ENCODE measurements at places on chromosomes 7 and 10.

GRCh38 chr10:24680647-24681524 lies 42.8 kb downstream of the ARHGAP21 start:
- peak; percentile 24 for DNase-seq

- peak; percentile 30 for DNase-seq
These were observed 1.1 kb upstream of the GNAI1 start for GRCh38 chr7:80133361-80134114.

- peak; percentile 29 for DNase-seq
These were observed 92.7 kb downstream of the LSMEM1 start for GRCh38 chr7:112573302-112574039.

- peak; percentile 46 for DNase-seq
These were observed 290.7 kb downstream of the KLF6 start for GRCh38 chr10:3494131-3494837.

DNA sequence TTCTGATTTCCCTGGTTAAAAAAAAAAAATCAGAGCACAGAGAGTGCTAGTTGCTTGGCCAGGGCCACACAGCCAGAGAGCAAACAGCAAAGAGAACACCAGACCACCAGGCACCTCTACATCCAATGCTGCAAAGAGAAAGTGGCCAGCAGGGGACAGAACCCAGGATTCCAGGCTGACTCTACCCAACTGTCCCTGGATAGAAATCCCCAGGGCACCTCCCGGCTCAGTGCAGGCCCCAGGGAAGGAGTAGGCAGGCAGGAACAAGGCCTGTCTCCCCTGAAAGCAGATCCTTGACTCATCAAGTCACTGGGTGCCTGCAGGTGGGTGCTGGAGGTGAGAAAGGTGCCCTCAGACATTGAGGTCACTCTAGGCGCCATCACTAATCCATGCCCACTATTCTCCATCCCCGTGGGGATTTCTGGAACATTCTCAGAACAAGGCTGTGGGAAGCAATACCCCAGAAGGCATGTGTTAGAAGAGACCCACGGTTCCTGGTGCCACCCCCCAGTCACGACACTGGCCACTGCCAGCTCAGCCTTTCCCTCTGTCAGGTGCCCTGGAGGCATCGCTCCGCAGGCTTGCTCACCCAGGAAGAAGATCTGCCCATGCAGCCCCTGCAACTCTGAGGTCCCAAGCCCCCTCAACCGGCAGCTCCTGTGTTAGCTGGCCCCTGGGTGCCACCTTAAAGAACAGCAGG lies 154.8 kb downstream of the GRID1 start:
- DNase-seq = no peak

- no peak for DNase-seq
These were observed 21.4 kb downstream of the CADPS2 start for GRCh38 chr7:122864838-122865237.

DNA sequence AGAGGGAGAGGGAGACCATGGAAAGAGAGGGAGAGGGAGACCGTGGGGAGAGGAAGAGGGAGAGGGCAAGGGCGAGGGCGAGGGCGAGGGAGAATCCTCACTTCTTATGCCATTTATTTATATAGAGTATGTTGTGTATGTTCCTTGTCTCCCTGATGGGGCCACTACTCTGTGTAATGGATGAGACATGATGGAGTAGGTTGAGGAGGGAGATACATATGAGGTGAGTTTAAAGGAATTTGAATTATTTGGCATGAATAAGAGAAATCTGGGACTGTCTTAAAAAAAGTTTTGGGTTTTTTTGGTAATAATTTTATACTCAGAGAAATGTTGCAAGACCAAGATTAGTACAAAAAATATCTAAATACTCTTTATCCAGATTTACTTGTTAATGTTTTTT lies 20.1 kb downstream of the CCSER2 start:
- DNase-seq = peak; percentile 56

DNA sequence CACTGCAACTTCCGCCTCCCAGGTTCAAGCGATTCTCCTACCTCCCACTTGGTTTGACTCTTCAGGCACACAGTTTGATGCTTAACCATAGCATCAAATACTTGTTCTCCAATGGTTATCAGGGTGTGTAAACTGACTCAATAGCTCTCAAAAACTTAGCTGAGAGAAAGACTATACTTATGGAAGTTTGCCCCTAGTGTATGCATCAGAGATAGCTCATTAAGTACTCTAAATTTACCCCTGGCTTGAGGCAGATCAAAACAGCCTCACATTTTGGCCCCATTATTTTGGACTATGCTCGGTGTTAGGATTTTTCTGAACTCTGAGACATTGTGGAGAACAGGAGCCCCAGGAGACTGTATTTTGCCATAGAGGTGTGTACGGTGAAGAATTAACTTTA lies 40.8 kb upstream of the SLC35B4 start:
- no peak for DNase-seq

DNA sequence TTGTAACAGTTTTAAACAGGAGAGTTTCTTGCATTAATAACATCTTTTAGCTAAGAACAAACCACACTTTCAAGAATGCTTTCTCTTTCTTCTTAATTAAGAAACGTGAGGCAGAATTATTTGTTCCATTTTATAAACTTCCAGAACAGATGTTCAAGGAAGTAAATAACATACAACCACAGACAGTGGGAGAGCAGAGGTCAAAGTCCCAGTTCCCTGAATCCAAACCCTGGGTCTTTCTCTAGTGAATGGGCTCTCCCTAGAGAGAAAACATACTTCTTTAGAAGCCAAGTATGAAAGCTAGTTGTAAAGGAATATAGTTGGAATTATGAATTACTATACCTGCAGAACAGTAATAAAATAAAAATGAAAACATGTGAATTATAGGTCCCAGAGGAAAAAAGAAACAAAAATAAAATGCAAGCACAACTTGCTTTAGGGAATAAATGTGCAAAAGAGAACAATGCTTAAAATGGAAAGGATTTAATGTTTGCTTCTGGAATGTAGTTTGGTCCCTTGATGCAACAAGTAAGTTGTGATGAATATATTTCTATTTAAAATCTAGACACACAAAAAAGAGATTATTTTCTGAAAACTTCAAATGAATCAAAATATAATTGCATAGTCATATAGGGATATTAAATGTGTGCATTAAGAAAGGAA lies 6.0 kb downstream of the OR6B1 start:
- DNase-seq = no peak

GRCh38 chr7:77687747-77688144 lies 8.5 kb upstream of the RSBN1L start:
- no peak for DNase-seq

DNA sequence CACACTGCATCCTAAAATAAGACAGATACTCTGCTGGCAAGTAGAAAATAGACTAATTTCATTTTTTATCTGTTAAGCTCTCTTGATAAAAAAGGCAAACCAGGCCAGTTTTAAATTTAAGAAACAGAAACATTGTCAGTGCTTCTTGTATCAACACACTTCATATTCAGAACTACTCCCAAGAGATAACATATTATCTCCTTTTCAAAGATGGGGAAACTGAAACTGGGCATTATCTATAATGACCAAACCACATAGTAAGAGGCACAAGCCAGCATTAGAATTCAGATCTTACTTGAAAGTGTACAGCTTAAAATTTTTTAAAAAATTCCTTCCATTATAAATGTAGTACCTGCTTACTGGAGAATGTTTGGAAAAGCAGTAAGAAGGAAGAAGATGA lies 14.7 kb downstream of the SRI start:
- DNase-seq = no peak

DNA sequence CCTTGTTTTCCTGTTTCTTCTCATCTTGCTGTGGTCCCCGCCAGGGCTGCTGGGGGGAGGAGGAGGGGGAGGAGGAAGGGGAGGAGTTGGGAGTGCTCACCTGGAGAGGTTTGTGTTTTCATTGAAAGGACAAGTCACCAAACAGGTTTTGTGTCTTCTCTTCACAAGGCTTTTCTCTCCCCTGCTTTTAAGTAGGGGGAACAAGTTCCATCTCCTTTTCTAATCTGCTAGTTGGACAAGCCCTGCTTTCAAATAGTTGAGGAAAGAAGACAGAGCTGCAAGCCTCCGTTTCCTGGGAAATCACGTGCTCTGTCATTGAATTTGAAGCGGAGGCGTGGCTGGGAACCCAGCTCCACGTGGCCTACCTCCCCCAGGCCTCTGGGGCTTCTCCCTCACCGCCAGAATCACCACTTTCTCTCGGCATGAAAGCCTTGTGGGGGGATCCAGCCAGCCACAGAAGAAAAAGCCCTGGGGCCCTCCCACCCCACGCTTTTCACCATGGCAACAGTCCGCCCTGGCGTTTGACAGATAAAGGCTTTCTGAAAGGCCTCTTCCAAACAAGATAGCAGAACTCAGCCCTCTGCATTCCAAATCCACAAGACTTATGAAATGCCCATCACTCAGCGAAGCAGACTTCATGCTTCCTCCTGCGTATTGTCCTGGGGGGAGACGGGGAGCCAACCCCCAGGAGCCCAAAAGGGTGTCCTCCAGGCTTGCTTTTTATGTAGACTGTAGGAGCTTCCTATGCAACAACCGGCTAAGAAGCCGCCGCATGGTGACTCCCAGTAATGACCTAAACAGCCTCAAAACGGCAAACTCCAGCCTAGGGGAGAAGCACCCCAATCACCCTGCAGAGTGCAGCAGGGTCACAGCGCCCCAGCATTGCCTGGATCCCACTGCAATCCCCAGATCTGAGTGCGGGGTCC lies 51.7 kb downstream of the PROSER2 start:
- DNase-seq = peak; percentile 95

DNA sequence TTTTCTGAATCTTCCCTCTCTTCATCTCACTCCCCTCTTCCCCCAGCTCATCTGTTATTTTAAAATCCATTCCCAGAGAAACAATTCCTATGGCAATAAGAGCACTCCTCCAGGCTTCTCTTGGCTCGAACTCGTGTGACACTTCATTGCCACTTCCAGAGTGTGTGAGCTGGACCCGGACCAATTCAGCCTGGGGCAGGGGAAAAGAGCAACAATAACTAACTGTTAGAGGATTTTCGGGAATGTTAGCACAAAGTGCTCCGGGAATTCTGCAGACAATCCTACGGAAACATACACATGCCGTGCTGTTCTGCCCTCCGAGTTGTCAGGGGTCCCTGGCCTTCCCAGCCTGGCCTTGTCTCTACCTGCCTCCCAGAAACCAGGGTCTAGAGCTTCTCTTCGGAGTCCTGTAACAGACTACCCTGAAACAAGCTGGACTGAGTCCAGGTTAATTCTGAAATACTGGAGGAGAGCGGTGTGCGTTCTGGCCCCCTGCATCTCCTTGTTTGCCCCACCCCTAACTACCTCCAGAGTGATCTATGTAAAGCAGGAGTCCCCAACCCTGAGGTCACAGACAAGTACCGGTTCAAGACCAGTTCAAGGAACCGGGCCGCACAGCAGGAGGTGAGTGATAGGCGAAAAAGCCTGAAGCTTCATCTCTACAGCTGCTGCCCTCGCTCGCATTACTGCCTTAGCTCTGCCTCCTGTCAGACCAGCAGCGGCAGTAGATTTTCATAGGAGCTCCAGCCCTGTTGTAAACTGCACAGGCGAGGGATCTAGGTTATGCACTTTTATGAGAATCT lies 11.3 kb downstream of the COL26A1 start:
- DNase-seq = no peak

DNA sequence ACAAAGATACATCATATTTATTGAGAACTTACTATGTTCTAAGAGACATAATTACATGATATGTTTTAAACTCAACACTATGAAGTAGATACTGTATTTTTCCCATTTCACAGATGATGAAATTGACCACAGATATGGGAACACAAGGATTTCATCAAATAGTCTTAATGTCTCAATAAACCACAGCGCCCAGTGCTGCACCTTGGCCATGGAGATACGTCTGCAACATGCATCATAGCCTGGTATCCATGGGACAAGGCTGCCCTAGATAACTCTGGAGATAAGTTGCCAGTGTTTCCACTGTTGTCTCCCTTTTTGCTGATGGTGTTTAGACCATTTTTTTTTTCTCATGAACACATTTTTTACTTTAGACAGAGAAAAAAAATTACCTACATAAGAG lies 97.5 kb downstream of the GNAT3 start:
- DNase-seq = peak; percentile 91

- DNase-seq = no peak
These were observed 9.9 kb downstream of the MDH2 start for GRCh38 chr7:76057813-76058145.

DNA sequence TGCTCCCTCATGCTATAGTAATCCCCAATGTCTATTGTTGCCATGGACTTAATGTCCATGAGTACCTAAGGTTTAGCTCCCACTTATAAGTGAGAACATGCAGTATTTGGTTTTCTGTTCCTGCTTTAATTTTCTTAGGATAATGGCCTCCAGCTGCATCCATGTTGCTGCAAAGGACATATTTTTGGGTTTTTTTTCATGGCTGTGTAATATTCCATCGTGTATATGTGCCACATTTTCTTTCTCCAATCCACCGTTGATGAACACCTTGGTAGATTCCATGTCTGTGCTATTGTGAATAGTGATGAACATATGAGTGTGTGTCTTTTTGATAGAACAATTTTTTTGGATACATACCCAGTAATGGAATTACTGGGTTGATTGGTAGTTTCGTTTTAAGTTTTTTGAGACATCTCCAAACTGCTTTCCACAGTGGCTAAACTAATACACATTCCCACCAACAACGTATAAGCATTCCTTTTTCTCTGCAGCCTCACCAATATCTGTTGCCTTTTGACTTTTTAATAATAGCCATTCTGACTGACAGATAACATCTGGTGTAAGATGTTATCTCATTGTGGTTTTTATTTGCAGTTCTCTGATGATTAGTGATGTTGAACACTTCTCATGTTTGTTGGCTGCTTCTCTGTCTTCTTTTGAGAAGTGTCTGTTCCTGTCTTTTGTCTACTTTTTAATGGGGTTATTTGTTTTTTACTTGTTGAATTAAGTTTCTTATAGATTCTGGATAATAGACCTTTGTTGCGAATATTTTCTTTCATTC lies 68.8 kb upstream of the IFRD1 start:
- no peak for DNase-seq

- peak; percentile 81 for DNase-seq
These were observed 38.8 kb downstream of the SLC29A3 start for GRCh38 chr10:71357792-71358265.

GRCh38 chr7:79284211-79284610 lies 169.3 kb downstream of the MAGI2 start:
- DNase-seq = no peak

DNA sequence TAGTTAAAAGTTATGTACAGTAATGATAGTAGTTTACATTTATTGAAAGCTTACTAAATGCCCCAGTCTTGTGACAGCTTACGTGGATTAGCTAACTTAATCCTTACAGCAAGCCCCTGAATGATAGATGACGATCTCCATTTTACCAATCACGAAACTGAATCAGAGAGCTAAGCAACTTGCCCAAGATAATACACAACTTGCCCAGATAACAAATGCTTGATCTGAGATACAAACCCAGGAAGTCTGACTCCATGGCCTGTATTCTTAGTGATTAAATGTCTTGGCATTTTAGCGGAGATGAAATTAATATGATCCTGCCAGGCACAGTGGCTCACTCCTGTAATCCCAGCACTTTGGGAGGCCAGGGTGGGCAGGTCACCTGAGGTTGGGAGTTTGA lies 46.9 kb upstream of the FMC1 start:
- peak; percentile 59 for DNase-seq

Measured in amniotic epithelial cell (primary cell).